ENCODE measurements at places on chromosomes 16 and 17. TPM values are rescaled to one million over a fixed set of nuclear protein-coding genes. Genes with fewer than 3 reads are reported as not detected.

- DNase-seq: no peak
Observed at GRCh38 chr16:53985861-53986260, 281.9 kb downstream of the FTO start.

- no peak for DNase-seq
Observed at GRCh38 chr17:444879-445454, 92.4 kb upstream of the RPH3AL start.

GRCh38 chr17:28737770-28738679 is 5.8 kb upstream of the TRAF4 start:
- DNase-seq: no peak

DNA sequence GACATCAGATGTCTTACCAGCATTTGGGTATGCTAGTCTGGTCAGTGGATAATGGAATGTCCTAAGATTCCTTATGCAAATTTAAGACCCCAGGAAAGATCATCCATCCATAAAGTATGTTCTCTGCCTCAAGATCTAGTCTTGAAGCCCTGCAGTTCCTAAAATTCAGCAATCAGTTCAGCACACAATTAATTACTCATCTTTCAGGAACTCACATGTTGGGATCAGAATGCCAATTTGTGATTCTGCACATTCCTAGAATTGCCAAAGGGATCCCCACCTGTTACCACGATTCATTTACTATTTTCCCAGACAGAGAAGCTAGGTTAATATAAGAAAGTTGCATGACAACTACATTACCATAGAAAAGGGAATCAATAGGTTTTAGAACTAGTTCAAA is 3.2 kb downstream of the OR2C1 start:
- no peak for DNase-seq

Gene TMEM204
- total RNA-seq: 1.1 TPM

Gene HBZ
- not detected for total RNA-seq

DNA sequence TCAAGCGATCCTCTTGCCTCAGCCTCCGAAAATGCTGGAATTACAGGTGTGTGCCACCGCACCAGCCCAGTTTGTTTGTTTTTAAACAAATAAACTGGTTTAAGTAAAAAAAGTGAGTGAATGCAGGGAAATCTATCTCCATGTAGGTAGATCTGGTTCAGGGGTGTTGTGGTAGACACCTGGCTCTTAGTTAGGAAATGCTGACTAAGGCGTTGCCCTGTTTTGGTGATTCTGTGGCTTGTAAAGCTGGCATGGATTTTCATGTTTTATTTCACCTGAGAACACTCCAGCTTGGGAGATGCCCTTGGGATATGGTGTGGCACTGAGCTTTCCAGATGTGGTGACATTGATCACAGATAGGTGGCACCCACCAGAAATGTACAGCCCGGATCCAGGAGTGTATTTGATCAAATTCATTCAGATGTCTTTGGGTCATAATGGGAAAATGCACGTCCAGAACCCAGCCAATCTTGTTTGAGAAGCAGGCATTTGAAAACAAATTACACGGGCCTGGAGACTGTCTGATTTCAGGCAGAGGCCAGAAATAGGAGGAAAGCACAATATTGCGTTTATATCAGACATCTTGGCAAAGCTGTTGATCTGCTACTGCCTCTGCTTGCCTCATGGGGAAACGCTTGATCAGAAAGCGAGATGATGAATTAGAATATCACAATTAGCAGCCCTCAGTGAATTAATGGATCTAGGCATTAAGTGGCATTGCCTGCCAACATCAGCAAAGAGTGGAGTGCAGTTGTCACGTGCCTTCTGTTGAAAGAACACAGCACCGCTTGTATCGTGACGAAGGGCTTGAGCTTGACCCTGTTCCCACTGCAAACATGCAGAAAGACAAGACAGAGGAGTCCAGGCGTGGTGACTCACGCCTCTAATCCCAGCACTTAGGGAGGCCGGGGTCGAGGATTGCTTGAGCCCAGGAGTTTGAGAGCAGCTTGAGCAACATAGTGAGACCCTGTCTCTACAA is 7.3 kb upstream of the IL34 start:
- DNase-seq: peak; percentile 30

DNA sequence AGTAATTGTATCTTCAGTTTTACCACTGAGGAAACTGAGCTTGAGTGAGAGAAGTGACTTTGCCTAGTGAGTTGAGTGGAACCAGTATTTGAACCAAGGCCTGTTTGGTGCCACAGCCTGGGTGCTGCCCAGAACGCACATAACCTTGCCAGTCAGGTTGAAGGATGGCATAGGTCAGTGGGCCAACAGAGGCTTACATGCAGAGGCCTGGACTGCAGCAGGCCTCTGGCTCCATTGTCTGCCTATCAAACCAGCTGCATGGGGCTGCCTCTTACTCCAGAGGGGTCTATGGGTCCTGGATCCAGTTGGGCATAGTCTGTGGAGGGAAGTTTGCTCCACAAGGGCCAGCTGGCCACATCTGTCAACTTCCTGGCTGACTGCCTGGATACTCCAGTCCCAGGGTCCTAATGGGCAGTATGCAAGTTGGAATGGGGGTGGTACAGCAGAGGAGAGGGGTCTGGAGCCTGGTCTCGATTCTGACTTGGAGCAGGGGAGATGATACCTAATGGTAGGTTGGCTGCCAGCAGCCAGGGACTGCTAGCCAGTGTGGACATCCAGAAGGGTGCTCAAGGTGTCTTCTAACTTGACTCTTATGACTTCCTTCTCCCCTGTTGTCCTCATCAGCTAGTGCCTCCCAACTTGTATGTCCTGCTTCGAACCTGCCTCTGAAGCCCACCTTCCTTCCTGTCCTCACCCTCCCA is 11.1 kb upstream of the RNF112 start:
- DNase-seq: no peak

DNA sequence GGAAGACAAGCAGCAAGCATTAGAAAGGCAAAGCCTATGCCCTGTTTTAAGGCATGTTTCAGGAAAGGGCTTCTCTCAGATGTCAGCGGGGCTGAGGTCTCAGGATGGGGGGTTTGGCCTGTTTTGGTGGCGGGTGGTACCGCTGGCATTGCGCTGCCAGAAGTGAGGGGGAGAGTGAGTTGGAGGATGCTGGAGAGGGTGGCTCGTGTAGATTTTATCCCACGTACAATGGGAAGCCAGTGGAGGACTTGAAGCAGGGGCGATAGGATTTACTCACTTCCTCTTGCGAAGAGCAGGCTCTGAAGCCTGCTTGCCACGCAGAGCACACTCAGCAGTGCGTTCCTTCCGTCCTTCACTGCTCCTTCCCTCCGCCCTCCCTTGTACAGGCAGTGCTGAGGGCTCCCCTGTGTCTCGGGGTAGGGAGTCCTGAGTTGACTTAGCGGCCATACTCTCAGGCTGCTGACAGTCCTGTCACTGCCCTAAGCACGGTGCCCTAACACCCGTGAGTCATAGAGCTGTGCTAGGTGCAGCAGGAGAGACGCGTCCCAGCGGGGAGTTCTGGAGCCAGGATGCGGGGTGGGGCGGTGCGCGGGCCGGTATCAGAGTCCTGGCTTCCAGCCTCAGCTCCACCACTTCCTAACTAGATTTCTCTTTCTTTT is 113.1 kb downstream of the SNX29 start:
- peak; percentile 11 for DNase-seq

GRCh38 chr17:37475731-37476420 is 13.8 kb upstream of the DUSP14 start:
- DNase-seq: no peak
